Esophagus mucosa (tissue), 1 donor: ENCODE measurements at places on chromosomes 11 and 22.
A peak's percentile ranks its signal among the peaks of the same experiment; 100 is the strongest.

DNA sequence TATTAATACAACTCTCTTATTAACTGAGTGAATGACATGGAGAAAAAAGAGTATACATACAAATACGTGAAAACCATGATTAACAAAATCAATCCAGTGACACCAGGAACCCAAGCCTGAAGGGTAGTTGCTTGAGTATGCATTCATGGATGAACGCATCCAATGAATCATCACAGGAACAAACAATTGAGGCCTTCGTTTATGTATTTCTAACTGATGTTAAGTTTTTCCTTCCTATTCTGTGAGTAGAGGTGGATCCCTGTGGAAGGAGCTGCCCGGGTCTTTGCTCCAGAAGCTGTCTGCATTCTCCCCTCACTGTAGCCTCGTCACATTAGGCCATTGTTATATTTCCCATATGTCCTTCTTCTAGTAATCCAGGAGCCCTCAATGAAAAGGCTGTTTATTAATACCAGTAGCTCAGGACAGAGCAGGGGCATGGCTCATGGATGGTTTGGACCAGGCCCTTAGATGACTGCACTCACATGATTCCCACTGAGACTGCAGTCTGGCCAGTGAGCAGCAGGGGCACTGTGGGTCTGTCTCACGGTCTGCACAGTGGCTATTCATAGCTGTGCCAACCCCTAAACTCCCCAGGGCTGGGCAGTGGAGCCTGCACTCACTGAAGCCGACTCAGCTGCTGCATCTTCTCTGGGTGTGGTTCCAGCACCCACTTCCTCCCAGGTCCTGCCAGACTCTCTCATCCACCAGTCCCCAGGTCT, 128.1 kb upstream of the TOP3B start:
- peak; percentile 95 for ATAC-seq

GRCh38 chr11:115460512-115460911, 43.7 kb downstream of the CADM1 start:
- no peak for ATAC-seq

- peak; percentile 89 for ATAC-seq
Observed at GRCh38 chr22:33302049-33302545, 243.9 kb upstream of the SYN3 start.

DNA sequence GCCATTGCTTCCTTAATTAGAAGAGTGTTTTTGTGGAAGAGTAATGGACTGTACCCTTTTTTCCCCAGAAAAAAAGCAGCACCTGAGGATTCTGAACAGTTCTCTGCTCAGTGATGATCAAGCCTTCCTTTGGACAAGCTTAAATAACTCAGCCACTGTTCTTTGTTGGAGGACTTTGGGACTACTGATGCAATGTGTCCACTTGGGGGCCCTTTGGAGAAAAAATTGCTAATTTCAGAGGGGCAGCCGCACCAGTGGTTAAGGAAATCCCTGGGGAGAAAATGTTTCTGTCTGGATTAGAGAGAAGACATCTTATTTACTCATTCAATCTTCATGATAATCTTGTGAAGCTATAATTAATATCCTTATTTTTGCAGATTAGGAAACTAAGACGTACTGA, 5.3 kb upstream of the KMT2A start:
- ATAC-seq, result no peak

DNA sequence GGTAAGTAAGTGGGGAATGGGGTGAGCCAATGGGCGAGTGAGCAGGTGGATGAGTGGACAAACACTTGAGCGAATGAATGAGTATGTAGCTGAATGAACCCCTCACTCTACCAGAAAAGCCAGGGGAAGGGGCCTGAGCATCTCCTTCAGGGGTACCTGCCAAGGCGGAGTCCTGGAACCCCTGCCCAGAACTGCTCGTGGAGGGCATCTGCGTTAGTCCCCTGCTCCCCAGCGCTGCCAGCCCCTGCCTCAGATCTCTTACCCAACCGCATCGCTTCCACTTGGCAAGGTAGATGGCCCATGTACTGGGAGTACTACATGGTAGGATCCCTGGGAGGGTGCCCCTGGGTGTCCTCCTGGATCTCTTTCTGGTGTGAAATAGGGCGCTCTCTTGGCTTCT, 7.4 kb upstream of the ANO1 start:
- ATAC-seq, result no peak

GRCh38 chr11:71144010-71144409, 108.4 kb downstream of the SHANK2 start:
- no peak for ATAC-seq

DNA sequence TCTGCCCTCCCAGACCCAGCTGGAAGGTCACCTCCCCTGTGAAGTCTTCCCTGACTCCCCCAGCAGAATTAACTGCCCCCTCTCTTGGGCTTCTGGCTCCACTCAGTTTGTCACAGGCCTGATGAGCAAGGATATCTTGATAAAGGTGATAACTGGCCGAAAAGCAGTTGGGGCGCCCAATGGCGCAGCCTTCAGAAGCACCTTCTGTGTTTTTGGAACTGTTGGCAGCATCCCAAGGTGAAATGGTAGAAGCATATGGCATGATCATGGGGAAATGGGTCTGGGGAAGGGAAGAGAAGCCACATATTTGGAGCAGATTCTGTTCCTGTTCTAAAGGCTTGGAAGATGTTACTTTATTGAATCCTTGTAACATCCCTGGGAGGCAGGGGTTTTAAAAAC, 2.8 kb upstream of the TAB1 start:
- no peak for ATAC-seq

GRCh38 chr11:62680825-62681240, 2.0 kb upstream of the UBXN1 start:
- ATAC-seq, result peak; percentile 77

GRCh38 chr11:103234974-103235373, 125.7 kb downstream of the DYNC2H1 start:
- no peak for ATAC-seq

DNA sequence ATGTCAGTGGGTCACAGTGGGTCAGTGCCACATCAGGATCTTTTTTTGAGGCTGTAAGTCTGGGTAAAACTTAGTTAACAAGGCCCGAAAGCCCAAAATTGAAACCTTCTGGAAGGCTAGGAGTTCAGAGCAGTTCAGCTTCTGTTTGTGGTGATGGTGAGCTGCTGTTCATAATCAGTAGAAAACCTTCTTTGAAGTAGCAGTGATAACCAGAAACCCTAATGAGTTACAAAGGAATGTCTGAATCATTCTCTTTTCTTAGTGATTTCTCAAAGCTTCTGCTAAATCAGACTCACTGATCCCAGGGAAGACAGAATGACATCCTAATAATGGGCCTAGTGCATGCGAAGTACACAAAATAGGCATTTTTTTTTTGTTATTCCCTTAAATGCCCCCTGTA, 124.7 kb downstream of the PARVA start:
- ATAC-seq, result no peak

GRCh38 chr11:15473954-15474837, 359.5 kb downstream of the INSC start:
- ATAC-seq, result no peak

GRCh38 chr11:101180481-101180880, 50.9 kb upstream of the PGR start:
- no peak for ATAC-seq

GRCh38 chr22:50671641-50672040, 982 bp upstream of the SHANK3 start:
- no peak for ATAC-seq

DNA sequence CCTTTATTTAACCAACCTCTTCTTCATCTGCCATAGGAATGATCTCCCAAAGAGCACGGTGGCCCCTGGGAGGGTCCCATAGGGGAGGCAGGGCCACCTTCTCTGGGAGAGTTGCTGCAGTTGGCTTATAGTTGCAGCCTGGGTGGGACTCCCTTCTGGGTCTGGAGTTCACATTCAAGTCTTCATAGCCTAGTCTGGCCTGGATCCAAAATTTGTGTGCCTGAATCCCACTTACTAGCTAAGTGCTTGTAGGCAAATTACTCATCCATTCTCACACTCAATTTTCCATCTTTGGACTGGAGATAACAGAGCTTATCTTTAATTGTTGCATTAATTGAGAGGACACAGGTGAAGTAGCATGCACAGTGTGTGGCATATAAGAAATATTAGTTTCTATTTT, 163.6 kb downstream of the GRIK4 start:
- no peak for ATAC-seq

DNA sequence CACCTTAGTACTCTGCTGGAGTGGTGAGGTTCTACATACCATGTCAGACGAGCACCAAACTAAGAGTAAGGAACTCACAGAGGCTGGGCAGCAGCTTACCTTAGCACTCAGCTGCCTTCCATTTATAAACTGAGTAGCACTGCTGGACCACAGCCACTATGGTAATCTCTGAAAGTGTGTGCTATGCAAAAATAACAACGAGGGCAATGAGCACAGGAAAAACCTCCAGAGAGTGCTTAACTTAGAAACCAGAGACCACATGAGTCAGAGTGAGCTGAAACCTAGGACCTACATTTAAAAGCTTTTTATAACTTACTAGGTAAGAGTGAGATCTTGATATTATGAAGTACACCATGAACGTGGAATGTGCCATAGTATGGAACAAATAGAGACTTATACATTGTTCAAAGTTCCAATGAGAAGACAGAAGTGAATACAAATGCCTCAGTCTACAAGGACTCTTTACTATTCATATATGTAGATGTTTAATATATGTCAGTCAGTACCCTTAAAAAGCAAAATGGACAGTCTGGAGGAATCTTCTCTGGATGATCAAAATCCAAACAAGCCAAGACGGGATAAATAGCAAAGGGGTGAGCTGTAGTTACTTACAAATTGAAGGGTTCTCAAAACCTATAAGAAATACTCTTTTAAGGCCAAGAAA, 17.2 kb upstream of the CD59 start:
- no peak for ATAC-seq

GRCh38 chr11:15955595-15955994, 400.8 kb downstream of the SOX6 start:
- no peak for ATAC-seq

DNA sequence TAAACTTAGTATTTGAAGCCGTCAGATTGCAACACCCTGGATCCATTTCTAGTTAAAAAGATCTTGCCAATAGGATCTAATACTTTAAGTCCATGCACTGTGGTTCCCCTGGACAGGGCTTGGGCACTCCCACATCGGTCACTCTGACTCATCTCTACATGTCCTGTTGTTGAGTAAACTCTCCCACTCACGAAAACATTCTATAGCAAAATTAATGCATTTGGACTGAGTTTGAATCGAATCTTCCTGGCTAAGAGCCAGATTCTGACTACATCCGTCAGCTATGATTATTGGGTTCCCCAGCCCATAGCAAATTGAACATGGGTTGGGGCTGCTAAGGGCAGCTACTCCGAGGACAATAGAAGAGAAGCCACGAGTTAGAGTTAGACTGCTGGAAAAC, 182.1 kb upstream of the SORL1-AS1 start:
- ATAC-seq, result peak; percentile 69

DNA sequence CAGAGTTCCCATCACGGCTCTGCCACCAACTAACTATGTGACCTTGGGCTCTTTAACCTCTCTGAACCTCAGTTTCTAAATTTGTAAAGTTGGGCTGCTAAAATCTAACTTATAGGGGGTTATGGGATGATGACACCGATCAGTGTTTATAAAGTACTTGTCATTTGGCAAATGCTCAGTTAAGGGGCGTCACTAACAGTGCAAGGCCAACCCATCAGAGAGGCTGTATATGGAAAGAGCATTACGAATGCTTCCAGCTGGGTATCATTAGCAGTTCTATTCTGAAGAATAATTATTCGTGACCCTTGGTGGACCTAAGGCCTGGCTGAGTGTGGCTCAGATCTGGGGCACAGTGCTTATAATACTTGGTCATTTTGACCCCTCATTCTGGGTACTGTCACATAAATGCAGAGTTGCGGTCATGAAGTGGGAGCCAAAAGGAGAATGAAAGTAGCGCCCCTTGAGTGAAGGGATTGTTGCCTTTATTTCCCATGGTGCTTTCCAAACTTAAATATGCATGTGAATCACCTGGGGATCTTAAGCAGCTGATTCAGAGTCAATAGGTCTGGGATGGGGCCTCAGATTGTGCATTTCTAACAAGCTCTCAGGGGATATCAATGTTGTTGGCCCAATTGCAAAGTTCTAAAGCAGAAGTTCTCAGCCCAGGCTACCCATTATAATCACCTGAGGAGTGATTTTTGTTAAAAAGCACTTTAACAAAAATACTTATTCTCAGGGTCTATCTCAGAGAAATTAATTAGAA, 115.8 kb downstream of the CSNK2A3 start:
- no peak for ATAC-seq

- ATAC-seq, result no peak
Observed at GRCh38 chr22:25070956-25071355, 118.4 kb downstream of the KIAA1671 start.
